Cortex of kidney (tissue), 1 donor: ENCODE measurements at places on chromosomes 2 and 18.

- DNase-seq: no peak
Measured at GRCh38 chr2:96088340-96089335, 27.7 kb downstream of the ADRA2B start.

GRCh38 chr2:201858281-201859184, 52.2 kb downstream of the CDK15 start:
- no peak for DNase-seq

- no peak for DNase-seq
Measured at GRCh38 chr2:102251042-102251848, 60.1 kb upstream of the IL1RL1 start.

DNA sequence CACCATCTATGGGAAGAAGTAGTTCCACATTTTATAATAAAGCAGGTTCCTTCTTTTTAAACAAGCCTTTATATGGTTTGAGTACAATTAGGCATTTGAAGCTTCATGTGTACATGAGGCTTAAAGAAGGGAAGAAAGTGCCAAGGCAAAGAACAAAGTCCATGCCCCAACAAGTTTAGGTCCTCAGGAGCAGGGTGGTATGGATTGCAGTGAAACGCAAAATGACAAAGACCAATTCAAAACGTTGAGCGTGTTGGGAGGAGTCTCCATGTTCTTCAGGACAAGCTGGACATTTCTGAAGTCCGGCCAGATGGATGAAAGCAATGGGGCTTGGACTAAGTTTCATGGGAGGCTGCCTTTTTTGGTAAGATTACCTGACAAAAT, 78.8 kb upstream of the FZD5 start:
- no peak for DNase-seq

- DNase-seq: no peak
Measured at GRCh38 chr2:207750345-207750744, 19.4 kb downstream of the FZD5 start.
